ENCODE measurements at places on chromosomes 5 and 9.
A peak's percentile ranks its signal among the peaks of the same experiment; 100 is the strongest.

DNA sequence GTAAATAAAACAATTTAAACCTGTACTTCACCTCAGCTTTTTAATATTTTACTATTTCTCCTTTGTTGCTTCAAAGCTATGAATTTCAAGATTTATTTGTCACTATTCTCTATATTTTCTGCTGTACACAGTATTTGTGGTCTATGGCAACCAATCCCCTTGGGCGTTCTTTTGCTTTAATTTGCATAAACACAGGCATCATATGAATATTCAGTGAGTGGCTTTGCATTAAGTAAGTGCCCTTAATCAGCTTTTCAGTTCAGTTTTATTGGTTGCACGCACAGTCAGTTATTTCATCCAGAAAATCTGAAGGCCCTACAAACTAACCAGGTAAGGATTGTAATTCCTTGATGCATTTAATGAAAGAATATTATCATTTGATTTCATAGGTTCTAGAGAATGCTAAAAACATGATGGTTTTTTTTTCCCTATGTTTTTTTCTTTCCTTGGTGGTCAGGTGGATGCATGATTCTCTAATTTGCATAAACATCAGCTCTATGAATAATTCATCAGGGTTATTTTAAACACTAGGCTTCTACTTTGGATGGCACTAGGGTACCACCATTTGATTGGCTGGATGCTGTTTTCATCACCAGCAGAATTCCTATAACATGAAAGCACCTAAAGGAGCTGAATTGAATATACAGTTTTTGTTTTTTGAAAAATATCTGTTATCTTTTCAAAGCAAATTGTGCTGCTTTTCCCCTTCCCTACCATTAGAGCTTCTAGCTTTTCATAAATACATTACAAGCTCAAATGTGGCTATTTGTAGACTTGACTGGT lies 249.2 kb upstream of the CCNH start:
- DNase-seq = no peak

DNA sequence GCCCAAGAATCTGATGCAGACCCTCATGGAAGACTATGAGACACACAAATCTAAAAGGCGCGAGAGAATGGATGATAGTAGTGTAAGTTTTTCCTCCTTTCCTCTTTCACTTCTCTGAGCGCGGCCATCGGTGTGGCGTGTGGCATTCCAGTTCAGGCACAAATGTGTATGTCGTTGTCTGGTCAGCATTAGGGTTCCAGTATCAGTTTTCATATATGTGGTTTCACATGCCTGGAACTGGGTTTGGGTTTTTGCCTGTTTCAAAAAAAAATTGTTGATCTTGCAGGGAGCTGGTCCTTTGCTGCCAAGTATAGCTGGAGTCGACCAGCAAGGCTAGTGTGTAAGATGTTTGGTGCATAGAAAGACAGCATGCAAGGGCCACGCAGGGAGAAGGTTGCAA lies 51.5 kb downstream of the C9orf152 start:
- no peak for DNase-seq

DNA sequence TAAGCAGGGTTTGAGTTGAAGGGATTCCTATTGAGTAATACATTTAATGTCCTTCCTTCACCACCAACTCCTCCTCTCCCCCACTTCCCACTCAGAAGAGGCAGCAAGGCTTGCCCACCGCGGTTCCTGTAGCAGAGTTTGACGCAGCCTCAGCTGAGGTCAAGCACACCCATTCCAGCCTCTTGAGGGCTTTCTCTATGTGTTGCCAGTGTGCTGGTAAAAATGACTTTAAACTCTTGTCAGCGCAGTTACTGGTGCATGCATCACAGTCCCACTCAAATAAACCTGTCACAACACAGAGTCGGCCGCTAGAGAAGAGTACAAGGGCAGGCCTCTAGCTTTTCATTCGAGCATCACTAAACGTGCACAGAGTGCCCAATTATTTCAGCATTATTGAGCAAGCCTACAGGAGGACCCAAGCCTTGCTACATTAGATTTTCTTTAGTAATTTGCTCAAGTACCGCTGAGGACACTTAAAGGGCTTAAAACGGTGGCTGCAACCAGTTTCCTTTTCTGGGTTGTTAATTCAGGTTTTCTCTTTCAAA lies 79.6 kb downstream of the TLE4 start:
- no peak for DNase-seq

GRCh38 chr5:154683101-154683880 lies 71.9 kb upstream of the LARP1 start:
- DNase-seq = no peak

GRCh38 chr5:126640866-126641265 lies 40.1 kb downstream of the PHAX start:
- DNase-seq = no peak

GRCh38 chr5:96794757-96795156 lies 13.0 kb downstream of the ERAP1 start:
- DNase-seq = no peak

DNA sequence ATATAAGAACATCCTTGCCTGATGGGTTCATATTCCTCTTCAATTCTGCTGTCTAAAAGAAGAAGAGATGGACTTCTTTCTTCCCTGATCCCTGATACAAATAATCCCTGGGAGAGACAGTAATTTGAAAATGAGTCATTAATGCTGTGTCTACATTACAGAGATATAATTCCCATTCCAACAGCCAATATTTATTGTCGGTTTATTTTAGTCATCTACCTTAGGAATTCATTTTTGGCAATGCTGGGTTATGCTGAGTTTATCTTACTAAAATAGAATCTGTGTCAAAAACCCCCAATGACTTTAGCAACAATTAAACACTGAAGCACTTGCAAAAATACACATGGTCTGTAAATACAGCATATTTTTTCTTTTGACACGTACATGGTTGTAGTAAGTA lies 23.9 kb downstream of the ZNF474 start:
- DNase-seq = peak; percentile 51

DNA sequence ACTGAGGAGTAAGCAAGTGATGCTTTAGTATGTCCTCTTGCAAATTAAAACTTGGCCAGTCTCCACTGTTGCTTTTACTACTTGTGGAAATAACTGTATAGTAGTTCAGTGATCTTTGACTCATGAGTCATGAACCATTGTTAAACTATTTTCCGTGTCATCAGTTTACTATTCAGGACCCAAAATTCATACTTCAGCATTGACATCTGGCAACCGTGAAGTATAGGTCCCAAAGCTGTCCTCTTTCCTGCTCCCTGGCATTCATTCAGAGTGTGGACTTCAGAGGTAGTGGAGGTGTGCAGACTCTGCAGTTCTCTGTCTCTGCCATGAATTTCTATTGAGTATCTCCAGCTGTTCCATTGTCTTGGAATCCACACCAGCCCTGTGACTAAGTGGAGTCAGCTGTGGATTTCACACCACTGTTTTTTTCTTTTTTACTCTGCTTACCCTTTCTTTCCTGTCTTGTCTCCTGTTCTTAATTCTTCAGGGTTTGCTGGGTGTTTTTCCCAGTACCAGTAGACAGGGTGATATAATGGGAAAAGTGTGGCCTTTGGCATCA lies 7.5 kb downstream of the TDRD7 start:
- DNase-seq = peak; percentile 52

DNA sequence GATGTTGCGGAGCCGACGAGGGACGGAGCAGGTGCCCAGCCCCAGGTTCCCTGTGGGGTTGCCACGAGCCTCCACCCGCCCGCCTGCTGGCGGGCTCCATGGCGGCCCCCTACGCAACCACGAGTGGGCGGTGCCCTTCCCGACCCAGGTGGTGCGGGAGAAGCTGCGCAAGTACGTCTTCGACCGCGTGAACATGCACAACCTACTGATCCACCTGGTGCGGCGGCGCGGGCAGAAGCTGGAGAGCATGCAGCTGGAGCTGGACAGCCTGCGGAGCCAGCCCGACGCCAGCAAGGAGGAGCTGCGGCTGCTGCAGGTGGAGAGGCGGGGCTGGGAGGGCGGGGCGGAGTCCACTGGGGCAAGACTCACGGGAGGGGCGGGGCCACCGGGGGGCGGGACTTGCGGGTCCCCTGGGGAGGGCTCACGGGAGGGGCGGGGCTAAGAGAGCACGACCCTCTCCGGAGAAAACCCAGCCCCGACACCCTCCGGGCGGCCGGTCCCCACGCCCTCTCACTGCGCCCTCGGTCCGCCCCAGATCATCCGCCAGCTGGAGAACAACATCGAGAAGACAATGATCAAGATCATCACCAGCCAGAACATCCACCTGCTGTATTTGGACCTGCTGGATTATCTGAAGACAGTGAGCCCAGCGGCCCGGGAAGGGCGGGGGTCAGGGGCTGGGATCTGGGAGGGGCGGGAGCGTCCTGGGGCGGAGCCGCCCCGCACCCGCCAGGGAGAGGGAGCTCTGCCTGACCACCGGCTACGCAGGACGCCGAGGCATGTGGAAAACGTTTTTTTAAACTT lies 3.9 kb downstream of the CCDC183 start:
- DNase-seq = peak; percentile 40

- DNase-seq = peak; percentile 61
Observed at GRCh38 chr9:105114964-105115728, 129.3 kb upstream of the SLC44A1 start.

DNA sequence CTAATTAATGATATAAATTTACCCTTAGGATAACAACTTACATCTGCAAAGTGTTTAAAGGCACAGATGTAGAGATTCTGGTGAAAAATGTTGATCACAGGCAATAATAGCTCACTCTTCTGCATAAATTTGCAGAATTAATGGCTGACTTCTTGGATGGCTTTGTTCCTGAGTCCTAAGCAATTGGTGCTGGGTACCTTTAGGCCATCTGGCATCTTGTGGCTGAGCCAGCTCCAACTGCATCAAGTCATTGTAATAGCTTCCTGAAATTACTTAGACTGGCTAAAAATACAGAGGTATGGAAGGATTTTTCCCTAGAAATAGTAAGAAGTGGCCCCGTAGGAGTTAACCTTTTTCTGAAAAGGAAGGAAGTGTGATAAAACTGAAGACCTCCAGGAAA lies 118.3 kb upstream of the MINAR2 start:
- DNase-seq = no peak

- peak; percentile 87 for DNase-seq
Observed at GRCh38 chr5:142839711-142840346, 69.7 kb downstream of the ARHGAP26 start.

- DNase-seq = no peak
Observed at GRCh38 chr9:111008158-111009075, 29.9 kb downstream of the LPAR1 start.

- DNase-seq = no peak
Observed at GRCh38 chr5:117376748-117377147, 802.1 kb upstream of the SEMA6A start.

DNA sequence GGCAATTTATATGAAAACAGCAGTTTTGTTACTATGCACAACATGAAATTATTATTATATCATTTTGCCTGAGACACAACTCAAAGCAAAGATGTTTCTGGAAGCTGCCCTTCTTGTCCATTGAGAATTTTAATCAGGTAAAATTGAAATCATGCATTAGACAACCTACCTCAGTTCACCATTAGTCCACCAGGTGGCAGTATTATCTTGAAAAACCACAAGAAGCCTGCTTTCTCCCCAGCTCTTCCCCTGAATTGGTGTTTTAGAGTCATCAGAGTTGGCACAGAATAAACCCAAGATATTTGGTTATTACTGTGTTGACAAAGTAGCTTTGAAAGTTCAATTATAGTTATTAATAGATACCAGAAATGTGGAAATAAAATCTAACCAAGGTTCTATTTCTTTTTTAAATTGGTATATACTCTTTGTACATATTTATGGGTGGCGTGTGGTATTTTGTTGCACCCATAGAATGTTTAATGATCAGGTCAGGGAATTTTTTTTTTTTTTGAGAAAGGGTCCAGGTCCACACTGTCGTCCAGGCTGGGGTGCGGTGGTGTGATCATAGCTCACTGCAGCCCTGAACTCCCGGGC lies 25.7 kb downstream of the UTP15 start:
- DNase-seq = peak; percentile 93

GRCh38 chr5:169923988-169924387 lies 56.3 kb downstream of the INSYN2B start:
- DNase-seq = no peak

GRCh38 chr5:136927571-136927970 lies 562.2 kb upstream of the TRPC7 start:
- no peak for DNase-seq

DNA sequence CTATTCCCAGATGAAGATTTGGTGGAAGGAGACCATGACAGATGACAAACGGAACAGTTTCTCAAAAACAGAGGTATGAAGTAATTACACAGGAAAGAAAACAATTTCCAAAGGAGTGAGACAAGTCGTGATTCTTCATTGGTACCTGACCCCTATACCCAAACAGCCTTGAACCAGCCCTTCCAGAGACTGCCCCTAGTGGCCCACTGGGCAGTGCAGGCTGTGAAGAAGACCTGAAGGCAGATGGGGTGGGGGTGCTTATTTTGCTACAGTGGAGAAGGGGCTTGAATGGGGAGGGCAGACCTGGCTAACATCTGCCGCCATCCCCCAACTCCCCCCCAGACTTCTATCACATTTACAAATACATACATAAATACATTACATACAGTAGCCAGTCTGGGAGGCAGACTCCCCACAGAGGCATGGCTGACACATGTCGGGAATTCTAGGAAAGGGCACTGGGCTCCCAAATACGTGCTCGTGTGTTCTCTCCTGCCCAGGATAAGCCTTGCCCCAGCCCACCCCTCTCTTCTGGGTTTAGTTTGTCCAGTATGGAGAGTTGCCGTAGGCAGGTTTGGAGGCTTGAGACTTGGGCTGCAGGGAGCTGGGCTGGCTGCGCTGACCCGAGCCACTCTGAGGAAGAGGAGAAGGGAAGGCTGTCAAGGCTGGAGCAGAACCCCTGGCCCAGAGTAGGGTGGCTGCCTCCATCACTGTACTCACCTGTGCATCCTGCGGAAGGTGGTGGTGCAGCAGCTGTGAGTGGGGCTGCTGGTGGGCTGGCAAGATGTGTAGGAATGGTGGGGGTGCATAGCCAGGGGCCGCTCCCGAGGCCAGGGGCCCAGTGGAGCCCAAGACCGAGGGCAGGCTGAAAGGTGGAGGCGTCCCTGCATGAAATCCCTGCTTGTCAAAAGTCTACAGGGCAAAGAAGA lies 105.3 kb downstream of the UBE2R2 start:
- peak; percentile 45 for DNase-seq

- no peak for DNase-seq
Observed at GRCh38 chr5:175243441-175243840, 200.5 kb downstream of the DRD1 start.

DNA sequence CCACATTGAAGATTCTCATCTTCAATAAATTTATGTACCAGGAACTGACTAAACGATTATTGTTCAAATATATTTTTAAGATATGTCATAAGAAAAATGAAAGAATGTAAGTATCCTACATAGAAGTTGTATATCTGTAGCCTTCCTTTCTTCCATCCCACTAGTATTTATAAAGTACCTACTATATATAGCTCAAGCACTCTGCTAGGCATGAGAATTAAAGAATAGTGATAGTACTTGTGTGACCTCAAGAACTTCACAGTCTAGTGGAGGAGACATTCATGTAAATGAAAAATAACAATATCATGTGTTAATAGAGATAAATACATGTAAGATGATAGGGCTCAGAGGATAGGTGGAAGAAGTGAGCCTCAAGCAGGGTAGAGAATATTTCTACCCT lies 201.0 kb upstream of the HMHB1 start:
- no peak for DNase-seq

- no peak for DNase-seq
Observed at GRCh38 chr5:25358919-25359318, 714.1 kb upstream of the CDH10 start.
